Naive B cell (primary cell): ENCODE measurements at places on chromosomes 3 and 15. TPM values are rescaled to one million over a fixed set of nuclear protein-coding genes. Genes with fewer than 3 reads are reported as not detected.

IGDCC3 gene
- not detected for polyA plus RNA-seq

PPM1L gene
- 2.3 TPM for polyA plus RNA-seq

MEX3B gene
- not detected for polyA plus RNA-seq

NR2F2 gene
- not detected for polyA plus RNA-seq

RNF111 gene
- polyA plus RNA-seq: 24.5 TPM

GUCA1C gene
- polyA plus RNA-seq: not detected

MELTF gene
- not detected for polyA plus RNA-seq

CEP97 gene
- polyA plus RNA-seq: 4.1 TPM

SQOR gene
- polyA plus RNA-seq: 70.9 TPM

WDR76 gene
- polyA plus RNA-seq: 6.0 TPM

IFT80 gene
- polyA plus RNA-seq: 5.8 TPM

TF gene
- not detected for polyA plus RNA-seq

SMCO1 gene
- polyA plus RNA-seq: not detected

P2RY14 gene
- polyA plus RNA-seq: 44.9 TPM

DOCK3 gene
- not detected for polyA plus RNA-seq

BCHE gene
- not detected for polyA plus RNA-seq

FGF12 gene
- polyA plus RNA-seq: not detected

PHLDB2 gene
- 5.0 TPM for polyA plus RNA-seq

SENP8 gene
- polyA plus RNA-seq: not detected

SPESP1 gene
- polyA plus RNA-seq: 0.85 TPM

RAB6B gene
- polyA plus RNA-seq: not detected

SMAD6 gene
- polyA plus RNA-seq: not detected

UBAP1L gene
- not detected for polyA plus RNA-seq

SEMA3F gene
- polyA plus RNA-seq: not detected

SV2B gene
- not detected for polyA plus RNA-seq

MESP2 gene
- polyA plus RNA-seq: not detected

PSTPIP1 gene
- 26.8 TPM for polyA plus RNA-seq

SAMMSON gene
- not detected for polyA plus RNA-seq

CHRNA5 gene
- 0.23 TPM for polyA plus RNA-seq
